ENCODE measurements at places on chromosomes 4 and X.

DNA sequence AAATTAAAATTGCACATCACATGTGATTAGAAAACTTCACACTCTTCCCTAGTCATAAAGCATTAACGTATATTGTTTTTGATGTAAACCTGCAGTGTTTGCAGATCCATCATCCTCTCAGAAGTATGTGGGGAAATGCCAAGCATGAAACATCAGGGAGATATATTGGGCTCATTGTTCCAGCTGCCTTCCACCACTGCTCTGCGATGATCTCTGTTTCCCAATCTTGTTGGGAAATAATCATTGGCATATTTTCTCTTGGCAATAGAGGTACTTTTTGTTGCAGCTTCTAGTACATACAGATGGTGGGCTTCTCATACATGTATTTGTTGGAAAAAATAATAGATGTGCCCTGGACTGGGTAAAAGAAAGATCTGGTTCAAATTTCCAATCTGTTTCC, 466.3 kb upstream of the HS3ST1 start:
- no peak for DNase-seq

DNA sequence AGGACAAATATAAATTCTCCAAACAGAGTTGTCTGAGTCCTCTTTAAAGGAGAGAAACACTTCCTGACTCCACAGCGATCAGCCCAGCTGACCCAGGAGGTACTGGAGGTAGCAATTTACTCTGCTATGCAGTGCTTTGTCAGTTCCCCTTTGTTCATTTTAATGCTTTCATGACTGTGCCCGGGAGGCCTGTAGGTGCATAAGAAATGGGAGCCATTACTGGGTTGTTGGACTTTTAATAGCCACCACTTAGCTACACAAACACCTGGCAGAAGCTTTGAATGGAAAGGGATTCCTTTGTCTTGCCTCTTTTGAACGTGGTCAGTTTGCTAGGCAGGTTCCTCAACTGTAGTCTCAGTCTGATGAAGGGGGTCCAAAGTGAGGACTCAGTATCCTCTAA, 59.0 kb upstream of the AFF2 start:
- DNase-seq = no peak

- no peak for DNase-seq
These were observed 23.0 kb upstream of the CCDC149 start for GRCh38 chr4:24935856-24936255.

DNA sequence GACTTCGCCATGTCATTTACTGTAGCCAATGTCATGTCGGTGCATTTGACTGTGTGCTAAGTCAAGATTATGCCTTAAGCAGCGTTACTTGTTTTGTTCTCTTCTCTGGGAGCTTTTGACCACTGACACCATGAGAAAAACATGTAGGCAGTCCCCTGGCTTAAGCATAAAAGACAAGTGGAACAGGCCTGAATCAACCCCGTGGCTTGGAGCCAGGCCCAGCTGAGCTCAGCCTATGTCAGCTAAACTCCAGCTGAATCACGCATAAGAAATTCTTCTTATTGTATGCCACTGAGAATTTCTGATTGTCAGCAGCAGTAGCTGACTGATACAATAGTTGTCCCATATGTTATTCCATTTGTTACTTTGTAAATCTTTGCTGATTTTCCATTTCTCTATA, 261.9 kb downstream of the CBLL2 start:
- no peak for DNase-seq

DNA sequence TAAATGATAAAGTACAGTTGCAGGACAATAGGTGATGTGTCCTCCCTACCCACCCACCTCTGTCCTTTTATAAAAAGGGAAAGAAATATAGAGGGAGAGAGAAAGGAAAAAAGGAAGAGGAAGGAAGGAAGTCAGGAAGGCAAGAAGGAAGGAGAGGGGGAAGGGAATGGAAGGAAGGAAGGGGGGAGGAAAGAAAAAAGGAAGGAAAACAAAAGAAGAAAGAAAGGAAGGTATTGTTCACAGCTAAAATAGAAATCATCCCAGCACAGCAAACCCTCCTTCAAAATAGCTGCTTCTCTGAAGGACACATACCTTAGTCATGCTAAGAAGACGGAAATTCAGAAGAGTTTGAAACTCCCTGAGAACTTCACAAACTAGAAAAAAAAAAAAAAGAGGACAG, 8.4 kb downstream of the NKX6-1 start:
- no peak for DNase-seq

DNA sequence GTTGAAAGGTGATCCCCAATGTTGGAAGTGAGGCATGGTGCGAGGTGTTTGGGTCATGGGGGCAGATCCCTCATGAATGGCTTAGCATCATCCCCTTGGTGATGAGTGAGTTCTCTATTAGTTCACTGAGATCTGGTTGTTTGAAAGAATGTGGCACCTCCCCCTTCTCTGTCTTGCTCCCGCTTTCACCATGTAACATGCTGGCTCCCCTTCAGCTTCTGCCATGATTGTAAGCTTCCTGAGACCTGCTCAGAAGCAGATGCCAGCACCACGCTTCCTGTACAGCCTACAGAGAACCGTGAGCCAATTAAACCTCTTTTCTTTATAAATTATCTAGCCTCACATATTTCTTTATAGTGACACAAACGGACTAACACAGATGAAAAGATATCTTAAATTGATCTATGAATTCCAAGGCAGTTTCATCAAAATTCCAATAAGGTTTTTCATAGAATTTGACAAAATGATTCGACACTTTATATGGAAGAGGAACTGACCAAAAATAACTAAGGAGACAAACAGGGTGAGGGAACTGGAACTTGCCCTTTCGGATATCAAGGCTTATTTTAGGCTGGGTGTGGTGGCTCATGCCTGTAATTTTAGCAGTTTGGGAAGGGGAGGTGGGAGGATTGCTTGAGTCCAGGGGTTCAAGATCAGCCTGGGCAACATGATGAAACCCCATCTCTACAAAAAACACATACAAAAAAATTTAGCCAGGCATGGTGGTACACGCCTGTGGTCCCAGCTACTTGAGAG, 56.9 kb upstream of the OGT start:
- DNase-seq = no peak

GRCh38 chr4:16026160-16026761, 57.6 kb downstream of the PROM1 start:
- no peak for DNase-seq

GRCh38 chr4:40255393-40256281, 58.8 kb downstream of the RHOH start:
- no peak for DNase-seq

DNA sequence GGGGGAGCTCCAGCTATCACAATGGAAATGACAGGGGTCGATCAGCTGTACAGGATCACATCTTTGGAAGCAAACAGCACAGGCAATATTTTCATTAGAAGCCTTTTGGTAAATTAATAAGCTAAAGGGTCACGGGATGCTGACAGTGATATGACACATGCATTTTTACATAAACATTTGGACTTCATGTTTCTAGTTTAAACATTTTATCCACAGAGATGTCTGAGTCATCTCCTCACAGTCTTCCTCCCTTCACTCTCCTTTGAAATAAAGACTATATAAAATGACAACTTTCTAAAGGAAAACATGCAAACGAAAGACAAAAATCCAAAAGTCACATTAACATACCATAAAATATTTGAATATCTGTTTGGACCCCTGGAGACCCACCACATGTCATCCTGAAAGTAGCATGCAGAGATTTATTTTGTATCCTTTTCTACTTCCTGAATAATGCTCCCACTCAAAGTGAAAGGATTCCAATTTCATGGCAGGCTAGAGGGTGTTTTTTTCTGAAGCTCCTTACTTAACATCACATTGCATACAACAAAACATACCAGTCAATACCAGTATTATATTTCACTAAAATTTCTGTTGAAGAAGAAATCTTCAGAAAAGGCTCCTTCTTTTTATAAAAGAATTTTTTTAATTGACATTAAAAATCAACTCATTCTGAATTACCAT, 200.1 kb upstream of the PPARGC1A start:
- DNase-seq = no peak

- no peak for DNase-seq
These were observed 81.6 kb downstream of the NPNT start for GRCh38 chr4:105976915-105977314.

GRCh38 chr4:154743683-154744340, at the start of gene LRAT:
Gene LRAT (plus strand): TSS chr4:154744000. CDS start chr4:154744327, 327 bp downstream.
- DNase-seq = no peak

GRCh38 chrX:114166601-114167000, 417.3 kb upstream of the HTR2C start:
- DNase-seq = no peak

GRCh38 chr4:153771046-153771445, 11.2 kb upstream of the RNF175 start:
- no peak for DNase-seq

DNA sequence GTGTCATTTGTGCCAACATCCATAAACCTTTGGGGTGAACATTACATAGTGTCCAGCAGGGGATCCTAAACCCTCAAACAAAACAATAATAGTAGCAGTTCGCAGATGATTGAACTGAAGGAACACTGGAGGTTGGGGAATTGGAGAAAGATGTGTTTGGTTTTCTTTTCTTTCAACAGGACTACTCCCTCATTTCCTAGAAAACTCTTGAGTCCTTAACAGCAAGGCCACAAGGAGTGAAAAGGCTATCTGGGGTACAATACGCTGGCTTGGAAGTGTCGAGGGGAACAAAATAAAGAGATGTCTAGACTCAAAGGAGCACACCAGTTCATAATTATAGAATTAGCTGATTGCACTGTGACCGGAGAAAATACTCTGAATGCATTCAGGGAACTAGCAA, 72.1 kb downstream of the IDS start:
- DNase-seq = no peak

- DNase-seq = no peak
These were observed 854 bp downstream of the RNF113A start for GRCh38 chrX:119870626-119871131.

GRCh38 chrX:152276277-152276676, 137.9 kb upstream of the MAGEA10 start:
- no peak for DNase-seq

DNA sequence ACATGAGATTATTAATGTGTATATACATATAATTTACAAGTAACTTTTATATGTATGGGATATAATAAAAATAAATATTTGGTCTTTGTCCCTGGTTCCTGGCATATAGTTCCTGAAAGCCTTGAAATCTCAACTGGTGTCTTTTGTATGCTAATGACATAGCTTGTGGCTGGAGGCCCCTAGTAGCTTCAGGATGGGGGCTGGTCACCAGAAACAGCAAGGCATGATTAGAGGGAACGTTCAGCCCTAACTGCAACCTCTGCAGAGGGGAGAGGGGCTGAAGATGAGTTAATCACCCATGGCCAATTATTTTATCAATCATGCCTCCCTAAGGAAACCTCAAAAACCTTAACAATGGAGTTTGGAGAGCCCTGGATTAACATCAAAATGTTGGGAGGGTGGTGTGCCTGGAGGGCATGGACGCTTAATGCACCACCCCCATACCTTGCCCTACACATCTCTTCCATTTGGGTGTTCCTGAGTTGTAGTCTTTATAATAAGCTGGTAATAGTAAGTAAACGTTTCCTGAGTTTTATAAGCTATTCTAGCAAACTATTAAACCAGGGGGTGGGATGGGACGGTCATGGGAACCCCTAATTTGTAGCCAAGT, 21.3 kb downstream of the PIN4 start:
- DNase-seq = no peak

- DNase-seq = no peak
These were observed 188.1 kb upstream of the SFRP2 start for GRCh38 chr4:153976954-153977353.

- DNase-seq = no peak
These were observed 296.2 kb downstream of the FRMPD4 start for GRCh38 chrX:12434493-12434892.

DNA sequence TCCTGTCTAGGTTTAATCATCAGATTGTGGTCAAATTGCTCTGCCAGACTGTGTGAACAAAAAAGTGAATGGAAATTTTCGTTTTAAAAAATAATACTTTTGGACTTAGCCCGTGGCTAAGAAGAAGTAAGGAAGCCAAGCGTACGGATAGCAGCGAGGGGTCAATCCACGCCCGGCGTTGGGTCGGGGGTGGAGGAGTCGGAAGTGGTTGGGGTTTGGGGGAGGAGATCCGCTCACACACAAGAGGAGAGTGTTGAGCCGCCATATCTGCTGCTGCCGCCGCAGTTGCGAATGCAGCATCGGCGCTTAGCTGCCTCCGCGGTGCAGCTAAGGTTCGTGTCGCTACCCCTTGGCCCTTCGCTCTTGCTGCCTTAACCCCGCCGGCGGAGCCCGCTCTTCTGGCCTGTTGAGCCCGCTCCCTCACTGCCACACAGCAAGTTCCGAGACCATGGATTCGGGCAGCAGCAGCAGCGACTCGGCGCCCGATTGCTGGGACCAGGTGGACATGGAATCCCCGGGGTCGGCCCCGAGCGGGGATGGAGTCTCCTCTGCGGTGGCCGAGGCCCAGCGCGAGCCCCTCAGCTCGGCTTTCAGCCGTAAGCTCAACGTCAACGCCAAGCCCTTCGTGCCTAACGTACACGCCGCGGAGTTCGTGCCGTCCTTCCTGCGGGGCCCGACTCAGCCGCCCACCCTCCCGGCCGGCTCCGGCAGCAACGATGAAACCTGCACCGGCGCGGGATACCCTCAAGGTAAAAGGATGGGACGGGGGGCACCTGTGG, at the start of gene GSPT2:
GSPT2 (plus strand) TSS at position 264 of the 779 bp plus-strand sequence; CDS start at position 449, 185 bp downstream.
- DNase-seq = peak; percentile 8

DNA sequence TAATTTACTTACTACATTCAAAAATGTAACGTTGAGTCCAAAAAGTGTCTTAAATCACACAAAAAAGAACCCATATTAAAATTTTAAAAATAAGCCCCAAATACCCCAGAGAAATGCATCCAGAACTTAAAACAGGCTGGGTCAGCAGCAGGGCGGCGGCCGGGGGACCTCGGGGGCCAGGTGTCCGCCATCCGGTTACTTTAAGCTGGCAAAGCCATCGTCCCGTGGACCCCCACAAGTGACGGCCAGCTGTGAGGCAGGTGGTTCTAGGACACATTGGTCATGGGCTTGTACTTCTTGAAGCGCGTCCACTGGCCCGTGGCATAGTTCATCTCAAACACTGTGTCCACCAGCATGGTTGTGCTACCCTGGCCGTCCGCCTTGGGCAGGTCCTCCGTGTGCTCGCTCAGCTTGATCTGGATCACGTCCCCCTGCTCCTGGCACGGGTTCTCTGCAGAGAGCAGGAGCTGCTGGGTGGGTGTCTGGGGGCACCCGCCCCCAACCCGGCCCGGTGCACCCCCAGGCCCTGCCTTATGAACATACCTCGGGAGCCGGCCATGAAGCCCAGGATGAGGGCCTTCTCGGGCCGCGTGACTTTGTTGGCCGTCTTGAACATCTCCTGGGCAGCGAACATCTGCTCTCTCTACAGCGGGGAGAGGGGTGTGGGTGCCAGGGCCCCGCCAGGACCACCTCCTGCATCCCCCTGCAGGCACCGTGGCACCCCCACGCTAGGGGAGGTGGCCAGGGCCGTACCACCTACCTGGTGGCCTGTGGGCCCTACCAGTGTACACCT, 25.5 kb downstream of the NELFA start:
- no peak for DNase-seq

GRCh38 chrX:118199997-118200396, 83.4 kb upstream of the KLHL13 start:
- no peak for DNase-seq

DNA sequence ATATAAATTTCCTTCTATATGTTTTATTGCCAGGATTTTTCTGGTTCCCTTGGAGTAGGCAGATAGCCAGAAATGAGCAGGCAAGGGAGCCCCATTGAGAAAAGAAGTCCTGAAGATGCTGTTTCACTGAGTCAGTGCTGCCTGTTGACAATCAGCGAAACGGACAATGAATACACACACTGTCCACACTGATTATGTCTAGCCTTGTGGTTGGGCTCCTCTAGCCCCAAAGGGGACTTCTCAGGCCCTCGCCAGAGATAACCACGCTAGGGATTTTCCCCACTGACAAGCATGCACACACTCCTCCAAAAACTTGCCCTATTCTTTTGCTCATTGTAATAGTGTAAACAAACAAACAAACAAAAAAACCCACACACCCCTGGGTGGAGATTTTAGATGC, 369.3 kb downstream of the DMD start:
- no peak for DNase-seq

Measured in stimulated activated CD4-positive, alpha-beta T cell treated with anti-CD3 and anti-CD28 coated beads, Interleukin-1b, Interleukin-23, amount 100 ng/mL, for 1 hour (primary cell).